ENCODE measurements at places on chromosomes 6 and 20.

DNA sequence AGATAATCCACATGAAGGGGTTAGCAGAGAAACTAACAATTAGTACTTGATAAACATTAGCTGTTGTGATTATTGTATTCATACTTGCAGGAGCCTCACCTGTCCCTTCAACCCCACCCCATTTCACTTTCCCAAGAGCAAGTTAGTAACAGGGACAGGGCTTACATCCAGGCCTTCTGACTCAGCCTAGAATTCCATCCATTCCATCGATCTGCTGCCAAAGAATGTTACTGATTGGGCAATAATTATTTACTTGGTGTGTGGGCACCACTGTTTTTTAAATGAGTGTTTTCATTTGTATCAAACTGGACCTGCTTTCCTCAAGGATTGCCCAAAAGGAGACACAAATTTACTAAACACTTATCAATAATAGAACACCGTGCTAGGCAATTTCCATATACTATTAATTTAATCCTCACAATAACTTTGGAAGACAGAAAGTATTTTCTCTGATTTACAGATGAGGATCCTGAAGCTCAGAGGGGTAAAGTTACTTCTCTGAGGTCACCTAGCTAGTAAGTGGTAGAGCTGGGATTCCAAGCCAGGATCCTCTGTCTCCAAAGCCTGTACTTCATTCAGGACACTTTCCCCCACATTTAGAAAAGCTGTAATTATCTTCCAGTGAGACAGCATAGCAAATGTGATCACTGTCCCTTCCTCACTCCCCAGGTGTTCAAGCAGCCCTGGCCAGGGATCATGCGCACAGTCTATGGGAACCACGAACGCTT lies 32.8 kb downstream of the GSS start:
- no peak for DNase-seq

DNA sequence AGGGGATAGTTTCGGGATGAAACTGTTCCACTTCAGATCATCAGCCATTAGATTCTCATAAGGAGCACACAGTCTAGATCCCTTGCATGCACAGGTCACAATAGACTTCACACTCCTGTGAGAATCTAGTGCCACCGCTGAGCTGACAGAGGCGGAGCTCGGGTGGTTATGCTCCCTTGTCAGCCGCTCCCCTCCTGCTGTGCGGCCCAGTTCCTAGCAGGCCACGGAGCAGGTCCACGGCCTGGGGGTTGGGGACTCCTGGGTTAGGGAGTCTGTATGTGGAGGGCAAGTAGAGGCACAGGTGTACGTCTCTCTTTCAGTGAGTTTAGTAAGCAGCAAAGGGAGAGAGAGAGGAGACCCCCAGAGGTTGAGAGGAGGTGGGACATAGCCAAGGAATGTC lies 30.5 kb upstream of the MDFI start:
- DNase-seq: no peak

GRCh38 chr6:33641144-33641543 lies 20.0 kb downstream of the ITPR3 start:
- DNase-seq: no peak

DNA sequence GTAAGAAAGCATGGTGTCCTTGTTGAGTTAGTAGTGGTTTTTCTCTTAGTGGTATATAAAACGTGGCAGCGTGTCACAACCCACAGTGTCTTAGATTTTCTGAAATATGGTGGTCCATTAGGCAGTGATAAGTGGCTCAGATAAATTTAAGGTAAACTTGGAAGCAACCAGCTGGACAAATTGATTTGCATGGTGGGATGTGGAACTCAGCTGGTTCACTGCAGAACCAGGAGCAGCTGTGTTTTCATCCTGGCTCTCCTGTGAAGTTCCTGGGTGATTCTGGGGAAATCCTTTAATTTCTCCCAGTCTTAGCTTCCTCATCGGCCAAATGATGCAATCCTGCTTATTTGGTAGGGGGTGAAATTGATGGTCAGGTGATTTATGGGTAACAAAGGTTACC lies 32.9 kb upstream of the EEF1E1 start:
- DNase-seq: no peak

GRCh38 chr6:21653905-21654304 lies 60.4 kb downstream of the SOX4 start:
- no peak for DNase-seq
